Gastrocnemius medialis (tissue), 4 donors: ENCODE measurements at places on chromosomes 12 and 14.

GRCh38 chr14:104301731-104302460, 163.5 kb downstream of the KIF26A start:
- H3K4me1 ChIP-seq: no peaks in the 10 kb centered on the region
- H3K27ac ChIP-seq: no peak overlapping the region
- peaks cover 13% of the 10 kb centered on the region for H3K27me3 ChIP-seq
- no peak for DNase-seq
- no peaks in the 10 kb centered on the region for H3K36me3 ChIP-seq

- peak overlapping the region; percentile 86 for H3K27ac ChIP-seq
- H3K27me3 ChIP-seq: no peaks in the 10 kb centered on the region
- H3K36me3 ChIP-seq: no peaks in the 10 kb centered on the region
- H3K4me3 ChIP-seq: peak overlapping the region; percentile 84
Measured at GRCh38 chr12:2794191-2794735, 507 bp upstream of the FKBP4 start.

DNA sequence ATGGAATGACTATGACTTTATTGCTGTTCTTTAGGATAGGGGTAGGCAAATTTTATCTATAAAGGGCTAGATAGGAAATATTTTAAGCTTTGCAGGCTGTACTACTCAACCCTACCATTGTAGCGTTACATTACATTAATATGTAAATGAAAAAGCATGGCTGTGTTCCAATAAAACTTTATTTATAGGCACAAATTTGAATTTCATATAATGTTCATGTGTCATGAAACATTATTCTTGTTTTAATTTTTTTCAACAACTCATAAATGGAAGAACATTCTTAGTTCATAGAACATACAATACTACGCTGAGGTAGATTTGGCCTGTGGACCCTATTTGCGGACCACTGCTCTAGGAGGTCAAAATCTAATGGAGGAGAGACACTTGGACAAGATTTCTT, 133.7 kb downstream of the SOX5 start:
- H3K27ac ChIP-seq: no peak overlapping the region
- H3K36me3 ChIP-seq: no peaks in the 10 kb centered on the region
- no peaks in the 10 kb centered on the region for H3K27me3 ChIP-seq

DNA sequence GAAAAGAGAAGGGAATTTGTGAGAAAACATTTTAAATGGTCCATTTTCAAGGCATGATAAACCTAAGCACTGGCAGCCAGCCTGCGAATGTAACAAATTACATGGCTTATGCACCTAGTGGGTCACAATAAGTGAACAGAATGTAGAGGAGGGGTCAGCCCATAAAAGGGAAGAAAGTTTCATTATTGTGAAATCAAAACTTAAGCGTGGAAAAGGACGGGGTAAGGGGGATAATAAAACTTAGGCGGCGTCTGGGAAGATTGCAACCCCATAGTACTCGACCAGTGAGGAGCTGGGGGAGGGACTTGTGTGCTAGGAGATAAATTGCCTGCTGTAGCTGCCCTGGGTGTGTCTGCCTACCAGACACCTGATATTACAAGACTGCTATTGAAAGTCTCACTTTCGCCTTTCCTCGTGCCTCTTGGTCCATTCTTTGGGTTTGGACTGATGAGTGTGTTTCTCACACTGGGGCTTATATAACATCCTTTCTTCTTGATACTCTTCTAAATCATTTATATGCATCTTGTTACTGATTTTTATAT, 40.6 kb downstream of the ZDHHC17 start:
- no peaks in the 10 kb centered on the region for H3K27me3 ChIP-seq
- no peaks in the 10 kb centered on the region for H3K4me1 ChIP-seq
- H3K36me3 ChIP-seq: no peaks in the 10 kb centered on the region
- H3K4me3 ChIP-seq: no peak overlapping the region
- no peak overlapping the region for H3K27ac ChIP-seq
- DNase-seq: no peak

DNA sequence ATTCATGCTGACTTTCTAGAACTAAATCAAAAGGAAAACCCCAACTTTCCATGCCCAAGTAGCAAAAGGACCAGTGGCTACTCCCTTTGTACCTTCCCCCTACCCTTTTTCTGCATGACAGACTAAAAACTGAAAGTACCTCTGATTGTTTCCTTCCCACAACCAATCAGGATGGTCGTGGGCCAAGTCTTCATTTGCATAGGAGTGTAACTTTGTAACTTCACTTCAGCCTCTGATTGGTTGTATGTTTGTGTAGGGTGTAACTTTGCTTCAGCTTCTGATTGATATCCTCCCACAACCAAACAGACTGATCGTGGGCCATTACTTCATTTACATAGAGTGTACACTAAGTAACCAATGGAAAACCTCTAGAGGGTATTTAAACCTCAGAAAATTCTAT, 96.5 kb downstream of the DENND5B start:
- H3K27me3 ChIP-seq: no peaks in the 10 kb centered on the region
- peaks cover 29% of the 10 kb centered on the region for H3K4me1 ChIP-seq
- no peak overlapping the region for H3K27ac ChIP-seq
- H3K4me3 ChIP-seq: no peak overlapping the region

GRCh38 chr14:49581209-49582112, 4.7 kb downstream of the RPS29 start:
- H3K27ac ChIP-seq: no peak overlapping the region
- no peak overlapping the region for H3K4me3 ChIP-seq
- H3K4me1 ChIP-seq: peaks cover 37% of the 10 kb centered on the region

GRCh38 chr12:71268598-71269280, 110.9 kb upstream of the TSPAN8 start:
- no peaks in the 10 kb centered on the region for H3K27me3 ChIP-seq
- no peak overlapping the region for H3K27ac ChIP-seq
- no peaks in the 10 kb centered on the region for H3K4me1 ChIP-seq
- no peak for DNase-seq

DNA sequence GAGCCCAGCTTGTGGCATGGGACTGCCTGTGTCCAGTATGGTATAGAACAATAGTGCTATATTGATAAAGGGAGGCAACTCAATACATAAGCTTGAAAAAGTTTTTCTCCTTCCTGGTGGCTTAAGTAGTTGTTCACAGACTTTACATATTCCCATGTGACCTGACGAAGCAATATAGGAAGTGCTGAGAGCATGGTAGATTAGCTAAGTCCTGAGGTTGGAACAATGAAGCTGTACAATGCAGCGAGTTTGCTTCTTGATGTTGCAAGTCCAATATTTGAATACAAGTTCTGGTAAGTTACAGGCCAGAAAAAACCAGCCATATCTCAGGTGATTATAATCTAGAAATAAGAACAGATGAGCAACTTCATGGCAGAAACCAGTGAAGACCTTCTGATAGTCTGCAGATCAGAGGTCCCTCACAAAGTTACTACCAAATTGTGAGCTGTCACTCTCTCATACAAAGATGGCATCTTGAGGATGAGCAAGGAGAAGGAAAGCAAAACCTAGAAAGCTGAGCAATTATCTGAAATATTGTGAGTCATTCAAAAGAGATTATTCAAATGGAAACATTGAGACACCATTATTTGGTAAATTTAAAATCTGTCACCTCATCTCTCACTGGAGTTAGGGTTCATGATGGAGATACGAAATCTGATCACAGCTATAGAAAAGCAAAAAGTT, 72.9 kb upstream of the BTG1 start:
- H3K4me1 ChIP-seq: no peaks in the 10 kb centered on the region
- no peak for DNase-seq
- H3K27me3 ChIP-seq: no peaks in the 10 kb centered on the region
- no peak overlapping the region for H3K27ac ChIP-seq
- H3K4me3 ChIP-seq: no peak overlapping the region

- no peak for DNase-seq
- H3K4me3 ChIP-seq: no peak overlapping the region
- H3K4me1 ChIP-seq: no peaks in the 10 kb centered on the region
Measured at GRCh38 chr14:100885196-100885595, 18.3 kb downstream of the RTL1 start.

DNA sequence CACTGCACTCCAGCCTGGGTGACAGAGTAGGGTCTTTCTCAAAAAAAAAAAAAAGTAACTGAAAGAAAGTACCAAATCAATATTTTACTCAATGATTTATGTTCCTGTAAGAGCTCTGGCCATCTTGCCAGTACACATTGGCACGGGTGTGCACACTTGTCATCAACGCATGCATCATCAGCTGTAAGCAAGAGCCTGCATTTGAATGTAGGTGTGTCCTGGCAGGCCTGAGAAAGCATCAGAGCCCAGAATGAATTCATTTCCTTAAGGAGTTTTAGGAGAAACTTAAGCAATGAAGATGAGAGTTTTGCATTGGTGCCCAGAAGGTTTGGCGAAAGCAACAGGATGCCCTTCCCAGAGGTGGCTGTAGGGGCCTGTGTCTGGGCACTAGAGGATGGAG, 88.5 kb upstream of the FZD10 start:
- no peaks in the 10 kb centered on the region for H3K27me3 ChIP-seq
- H3K36me3 ChIP-seq: no peaks in the 10 kb centered on the region
- no peak overlapping the region for H3K27ac ChIP-seq
- no peaks in the 10 kb centered on the region for H3K4me1 ChIP-seq
- DNase-seq: no peak
- H3K4me3 ChIP-seq: no peak overlapping the region

GRCh38 chr14:75213172-75213571, 36.8 kb upstream of the TMED10 start:
- no peak for DNase-seq
- no peak overlapping the region for H3K4me3 ChIP-seq
- no peak overlapping the region for H3K27ac ChIP-seq
- H3K4me1 ChIP-seq: no peaks in the 10 kb centered on the region
- no peaks in the 10 kb centered on the region for H3K27me3 ChIP-seq
- no peaks in the 10 kb centered on the region for H3K36me3 ChIP-seq

- H3K27ac ChIP-seq: no peak overlapping the region
- H3K4me3 ChIP-seq: no peak overlapping the region
- no peaks in the 10 kb centered on the region for H3K36me3 ChIP-seq
Measured at GRCh38 chr12:119693511-119693910, 25.6 kb downstream of the PRKAB1 start.

GRCh38 chr12:49562233-49562632, 5.7 kb downstream of the MCRS1 start:
- H3K27ac ChIP-seq: no peak overlapping the region
- H3K36me3 ChIP-seq: no peaks in the 10 kb centered on the region
- H3K4me1 ChIP-seq: peaks cover 36% of the 10 kb centered on the region
- no peaks in the 10 kb centered on the region for H3K27me3 ChIP-seq

- no peak overlapping the region for H3K4me3 ChIP-seq
- H3K27me3 ChIP-seq: no peaks in the 10 kb centered on the region
- no peaks in the 10 kb centered on the region for H3K36me3 ChIP-seq
- no peaks in the 10 kb centered on the region for H3K4me1 ChIP-seq
- H3K27ac ChIP-seq: no peak overlapping the region
- no peak for DNase-seq
Measured at GRCh38 chr12:31687101-31687527, 27.6 kb downstream of the ETFBKMT start.

DNA sequence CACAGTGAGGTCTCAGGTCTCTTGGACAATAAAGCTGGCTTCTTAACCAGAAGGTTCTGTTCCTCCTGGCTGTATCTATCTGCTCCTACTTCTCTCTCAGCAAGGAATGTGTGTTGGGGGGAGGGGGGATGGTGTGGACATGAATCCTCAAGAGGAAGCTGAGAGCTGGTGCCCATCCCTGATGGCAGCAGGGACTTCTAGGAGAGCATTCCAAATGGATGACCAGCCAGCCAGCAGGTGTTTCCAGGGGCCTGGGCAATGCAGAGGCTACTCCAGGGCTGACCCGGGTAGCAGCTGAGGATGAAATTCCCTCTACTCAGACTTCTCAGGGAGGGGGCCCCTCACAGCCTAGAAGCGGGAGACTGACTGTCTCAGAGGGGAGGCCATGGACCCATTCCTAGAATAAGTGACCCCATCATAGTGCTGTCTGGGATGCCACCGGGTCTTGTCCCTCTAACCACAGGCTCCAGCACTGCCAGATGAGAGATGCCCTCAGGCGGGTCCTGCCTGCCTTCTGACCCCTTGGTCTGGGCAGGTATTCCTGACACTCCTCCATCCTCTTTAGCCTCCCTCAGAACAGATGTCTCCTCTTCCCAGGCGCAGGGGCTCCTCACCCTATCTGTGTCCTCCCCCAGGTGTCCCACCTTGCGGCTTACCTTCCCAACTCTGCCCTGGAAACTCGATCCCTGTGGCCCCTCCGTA, 1.2 kb downstream of the RAB15 start:
- H3K36me3 ChIP-seq: no peaks in the 10 kb centered on the region
- no peak for DNase-seq
- H3K27ac ChIP-seq: no peak overlapping the region
- H3K4me3 ChIP-seq: peak overlapping the region; percentile 56

- no peak overlapping the region for H3K27ac ChIP-seq
- DNase-seq: no peak
- peaks cover 55% of the 10 kb centered on the region for H3K36me3 ChIP-seq
- no peaks in the 10 kb centered on the region for H3K27me3 ChIP-seq
Measured at GRCh38 chr14:99910337-99911309, 117.4 kb downstream of the EML1 start.

DNA sequence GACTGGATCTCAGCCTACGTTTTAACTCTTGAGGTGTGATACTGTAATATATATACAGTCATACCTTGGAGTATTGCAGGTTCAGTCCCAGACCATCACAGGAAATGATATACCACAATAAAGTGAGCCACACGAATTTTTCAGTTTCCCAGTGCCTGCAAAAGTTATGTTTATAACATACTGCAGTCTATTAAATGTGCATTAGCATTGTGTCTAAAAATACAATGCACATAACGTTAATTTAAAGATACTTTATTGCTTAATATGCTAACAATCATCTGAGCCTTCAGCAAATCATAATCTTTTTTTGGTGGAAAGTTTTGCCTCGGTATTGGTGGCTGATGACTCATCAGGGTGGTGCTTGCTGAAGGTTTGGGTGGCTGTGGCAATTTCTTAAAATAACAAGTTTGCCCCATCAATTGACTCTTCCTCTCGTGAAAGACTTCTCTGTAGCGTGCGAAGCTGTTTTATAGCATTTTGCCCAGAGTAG, 18.9 kb downstream of the PYROXD1 start:
- no peaks in the 10 kb centered on the region for H3K27me3 ChIP-seq
- H3K4me1 ChIP-seq: no peaks in the 10 kb centered on the region
- H3K36me3 ChIP-seq: peaks cover 62% of the 10 kb centered on the region

DNA sequence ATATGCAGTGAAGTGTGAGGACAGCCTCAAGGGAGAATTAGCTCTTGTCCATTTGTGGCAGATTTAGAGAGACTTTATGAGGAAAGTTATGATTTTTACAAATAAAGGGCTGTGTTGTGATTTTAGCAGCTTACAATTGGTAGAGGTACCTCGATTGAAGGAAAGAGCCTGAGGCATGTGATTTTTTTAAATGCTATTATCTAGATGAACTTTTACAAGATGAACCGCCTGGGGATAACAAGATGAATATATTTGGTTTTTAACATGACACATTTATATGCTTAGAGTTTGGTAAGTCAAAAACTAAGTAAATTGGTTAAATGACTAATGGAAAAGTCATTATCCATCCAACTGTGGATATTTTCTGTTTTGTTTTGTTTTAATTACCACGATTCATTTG, 52.6 kb downstream of the AEBP2 start:
- no peak overlapping the region for H3K4me3 ChIP-seq
- H3K4me1 ChIP-seq: peaks cover 12% of the 10 kb centered on the region
- H3K27ac ChIP-seq: no peak overlapping the region
- no peaks in the 10 kb centered on the region for H3K27me3 ChIP-seq
- H3K36me3 ChIP-seq: peaks cover 13% of the 10 kb centered on the region
